ENCODE measurements at places on chromosomes 6 and 20. TPM values are rescaled to one million over a fixed set of nuclear protein-coding genes. Genes with fewer than 3 reads are reported as not detected.

Gene KCNS1
- 0.33 TPM for total RNA-seq

Gene PBOV1
- not detected for total RNA-seq

Gene RAB22A
- 7.5 TPM for total RNA-seq

Gene TINAG
- total RNA-seq: 0.51 TPM

Gene TCP11
- total RNA-seq: not detected

Gene ARFGEF2
- 31.5 TPM for total RNA-seq

Gene SRSF12
- total RNA-seq: 0.75 TPM

Gene HLA-DRA
- 93.5 TPM for total RNA-seq

Gene LATS1
- 13.7 TPM for total RNA-seq

Gene C20orf204
- 0.07 TPM for total RNA-seq

Gene NFATC2
- 12.5 TPM for total RNA-seq

DNA sequence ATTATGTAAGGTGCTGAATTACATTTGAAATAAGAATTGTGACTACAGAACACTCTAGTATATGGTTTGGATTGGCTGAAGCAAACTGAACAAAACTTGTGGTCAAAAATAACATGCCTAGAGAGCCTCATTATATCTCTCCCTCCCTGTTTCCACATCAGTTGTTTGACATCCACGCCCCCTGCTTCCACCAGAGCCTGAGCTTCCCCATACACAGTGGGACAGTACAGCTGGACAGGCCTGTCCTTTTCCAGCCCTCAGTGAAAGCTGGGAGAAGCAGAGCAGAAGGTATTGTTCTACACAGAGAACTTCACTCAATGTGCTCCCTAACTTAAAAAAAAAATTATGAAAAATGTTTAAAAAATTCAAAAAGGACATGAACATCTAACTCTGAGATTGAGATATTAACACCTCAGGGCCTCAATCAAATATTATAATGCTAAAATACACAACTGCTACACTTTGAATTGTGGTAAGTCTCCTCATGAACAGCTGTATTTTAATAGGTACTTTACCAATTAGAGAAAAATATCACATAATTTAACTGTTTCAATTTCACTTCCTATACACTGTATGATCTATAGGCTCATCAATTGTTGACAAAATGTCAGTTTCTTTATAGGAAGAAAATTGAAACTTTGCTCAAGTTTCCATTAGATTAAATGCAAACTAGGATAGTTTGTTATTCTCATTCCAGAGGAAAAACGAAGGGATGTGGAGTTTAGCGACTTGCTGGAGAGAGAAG is 44.9 kb upstream of the SCML4 start:
- no peak for DNase-seq

DNA sequence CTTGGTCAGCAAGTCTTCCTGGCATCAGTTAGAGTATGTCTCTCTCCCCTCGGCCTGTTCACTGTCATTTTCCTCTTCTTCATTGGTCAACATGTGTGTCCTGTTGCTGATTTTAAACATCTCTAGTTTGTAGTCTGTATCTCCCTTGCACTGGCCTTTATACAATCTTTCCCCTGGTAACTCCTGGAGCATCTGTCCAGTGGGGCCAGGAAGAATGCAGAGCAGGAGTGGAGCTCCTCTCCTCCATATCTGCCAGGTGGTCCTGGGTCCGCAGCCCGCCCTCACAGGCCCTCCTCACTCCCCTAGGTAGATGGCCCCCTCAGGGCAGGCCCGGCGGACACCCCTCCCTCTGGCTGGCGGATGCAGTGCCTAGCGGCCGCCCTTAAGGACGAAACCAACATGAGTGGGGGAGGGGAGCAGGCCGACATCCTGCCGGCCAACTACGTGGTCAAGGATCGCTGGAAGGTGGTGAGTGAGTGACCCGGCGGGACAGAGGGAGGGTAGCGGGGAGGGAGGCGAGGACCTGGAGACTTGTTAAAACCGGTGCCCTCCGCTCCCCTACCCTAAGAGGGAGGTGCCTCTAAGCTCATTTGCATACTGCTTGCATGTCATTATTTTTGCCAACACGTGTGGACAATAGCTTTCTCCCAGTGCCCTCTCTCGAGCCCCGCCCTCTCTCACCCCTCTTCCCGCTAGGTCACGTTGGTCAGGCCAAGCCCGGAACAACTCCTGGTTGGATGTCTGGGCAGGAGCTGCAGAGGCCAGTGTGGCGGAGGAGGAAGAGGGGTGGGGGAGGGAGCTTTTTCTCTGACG is 3.2 kb downstream of the TTBK1 start:
- no peak for DNase-seq

DNA sequence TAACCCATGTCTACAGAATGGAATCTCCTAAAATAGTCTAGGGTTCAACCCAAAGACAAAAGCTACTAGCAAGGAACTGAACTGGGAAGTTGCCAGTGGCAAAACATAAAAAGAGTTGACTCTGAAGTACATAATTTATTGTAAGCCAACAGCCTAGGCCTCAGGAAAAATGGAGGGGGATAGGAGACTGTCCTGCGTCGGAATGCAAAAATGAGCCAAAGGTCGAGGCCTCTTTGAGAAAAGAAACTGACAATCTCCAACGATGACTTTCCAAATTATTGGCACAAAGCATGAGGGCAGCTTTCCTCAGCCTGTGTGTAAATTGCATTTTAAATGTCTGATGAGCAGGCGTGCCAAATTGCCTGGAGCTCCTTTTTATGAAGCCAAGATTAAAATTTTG is 2.1 kb downstream of the COL12A1 start:
- DNase-seq: no peak

- DNase-seq: no peak
Observed at GRCh38 chr6:13764996-13765395, 49.4 kb downstream of the MCUR1 start.

DNA sequence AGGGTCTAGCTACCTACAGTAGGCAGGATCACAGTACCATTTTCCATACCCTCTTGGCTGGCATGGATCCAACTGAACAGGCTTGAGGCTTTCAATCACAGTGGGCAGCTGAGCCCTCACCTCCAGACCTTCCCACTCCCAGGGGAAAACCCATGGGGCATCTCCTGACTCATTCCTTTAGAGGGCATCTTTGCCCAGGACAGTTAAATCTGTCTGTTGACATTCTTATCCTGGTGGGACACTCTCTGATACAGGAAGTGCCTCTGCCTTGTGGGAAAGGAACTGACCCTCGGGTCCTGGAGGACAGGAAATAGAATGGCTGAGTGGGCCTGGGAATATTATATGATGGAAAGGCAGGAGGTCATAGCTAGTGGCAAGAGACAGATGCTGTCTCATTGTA is 10.2 kb upstream of the EPB41L1 start:
- no peak for DNase-seq

DNA sequence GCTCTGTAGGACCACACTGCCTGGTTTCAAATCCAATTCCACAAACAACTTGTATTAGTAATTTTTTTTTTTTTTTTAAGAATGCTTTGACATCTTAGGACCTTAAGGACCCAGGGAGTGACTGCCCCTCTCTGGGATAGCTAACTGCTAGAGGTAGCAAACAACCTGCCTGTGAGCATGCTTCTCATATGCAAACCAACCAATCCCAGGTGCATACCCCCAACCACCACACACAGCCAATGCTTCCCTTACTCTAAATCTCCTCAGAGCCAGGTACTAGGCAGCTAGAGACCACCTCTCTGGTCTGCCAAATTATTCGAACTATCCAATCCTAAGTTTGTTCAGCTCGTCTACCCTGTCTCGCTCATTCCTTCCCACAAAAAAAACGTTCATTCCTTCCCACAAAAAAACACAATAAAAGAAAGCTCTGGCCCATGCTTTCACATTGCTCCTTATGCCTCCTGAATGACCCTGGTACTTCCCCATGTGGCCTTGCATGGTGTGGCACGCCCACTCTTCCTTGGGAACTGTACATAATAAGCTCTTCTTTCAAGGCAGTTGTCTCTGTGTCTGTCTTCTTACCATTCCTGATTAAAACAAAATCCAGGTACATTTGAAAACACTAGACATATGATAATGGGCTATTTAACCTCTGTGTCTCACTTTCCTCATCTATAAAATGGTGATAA is 6.4 kb downstream of the SERAC1 start:
- DNase-seq: no peak

DNA sequence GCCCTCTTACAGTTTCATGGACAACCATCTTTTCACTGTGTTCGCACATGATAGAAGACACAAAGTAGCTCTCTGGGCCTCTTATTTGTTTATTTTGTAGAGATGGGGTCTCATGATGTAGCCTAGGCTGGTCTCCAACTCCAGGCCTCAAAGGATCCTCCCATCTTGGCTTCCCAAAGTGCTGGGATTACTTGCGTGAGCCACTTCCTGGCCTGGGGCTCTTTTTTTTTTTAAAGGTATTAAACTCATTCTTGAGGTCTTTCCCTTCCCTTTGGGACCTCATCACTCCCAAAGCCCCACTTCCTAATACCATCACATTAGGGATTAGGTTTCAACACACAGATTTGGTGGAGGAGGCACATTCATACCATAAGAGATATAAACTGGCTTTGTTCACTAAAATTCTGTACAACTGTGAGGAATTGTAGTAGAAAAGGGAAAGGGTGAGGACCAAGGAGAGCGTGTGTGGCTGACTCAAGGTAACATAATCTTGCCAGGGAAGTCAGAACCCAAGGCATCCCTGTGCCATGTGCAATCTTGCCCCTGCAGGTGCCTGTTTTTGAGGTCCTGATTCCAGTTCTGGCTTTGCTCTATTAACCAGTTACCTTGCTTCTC is 45.5 kb downstream of the EIF2S2 start:
- no peak for DNase-seq

DNA sequence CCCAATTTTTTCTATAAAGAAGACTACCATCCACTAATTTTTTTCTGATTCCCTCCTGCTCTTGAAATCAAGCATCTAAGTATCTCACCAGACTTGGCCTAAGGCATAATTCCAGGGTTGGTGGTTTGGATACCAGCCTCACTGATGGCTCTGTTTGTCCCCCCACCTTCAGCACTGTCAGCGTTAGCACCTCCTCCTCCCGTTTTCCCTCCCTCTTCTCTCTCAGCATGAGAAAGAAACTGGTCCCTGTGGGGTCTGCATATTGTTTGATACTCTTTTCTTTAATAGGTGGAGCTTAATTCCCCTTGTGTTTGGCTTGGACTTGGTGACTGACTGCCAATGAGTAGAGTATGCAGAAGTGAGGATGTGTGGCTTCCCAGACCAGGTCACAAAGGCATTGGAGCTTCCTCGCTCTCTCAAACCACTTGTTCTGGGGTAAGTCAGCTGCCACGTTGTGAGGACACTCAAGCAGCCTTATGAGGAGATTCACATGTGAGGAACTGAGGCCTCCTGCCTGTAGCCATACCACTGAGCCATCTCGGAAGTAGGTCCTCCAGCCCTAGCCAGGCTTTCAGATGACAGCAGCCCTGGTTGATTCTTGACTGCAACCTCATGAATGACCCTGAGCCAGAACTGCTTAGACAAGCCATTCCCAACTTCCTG is 65.2 kb downstream of the RIOK1 start:
- no peak for DNase-seq

GRCh38 chr20:16538779-16539178 is 34.5 kb downstream of the KIF16B start:
- no peak for DNase-seq

DNA sequence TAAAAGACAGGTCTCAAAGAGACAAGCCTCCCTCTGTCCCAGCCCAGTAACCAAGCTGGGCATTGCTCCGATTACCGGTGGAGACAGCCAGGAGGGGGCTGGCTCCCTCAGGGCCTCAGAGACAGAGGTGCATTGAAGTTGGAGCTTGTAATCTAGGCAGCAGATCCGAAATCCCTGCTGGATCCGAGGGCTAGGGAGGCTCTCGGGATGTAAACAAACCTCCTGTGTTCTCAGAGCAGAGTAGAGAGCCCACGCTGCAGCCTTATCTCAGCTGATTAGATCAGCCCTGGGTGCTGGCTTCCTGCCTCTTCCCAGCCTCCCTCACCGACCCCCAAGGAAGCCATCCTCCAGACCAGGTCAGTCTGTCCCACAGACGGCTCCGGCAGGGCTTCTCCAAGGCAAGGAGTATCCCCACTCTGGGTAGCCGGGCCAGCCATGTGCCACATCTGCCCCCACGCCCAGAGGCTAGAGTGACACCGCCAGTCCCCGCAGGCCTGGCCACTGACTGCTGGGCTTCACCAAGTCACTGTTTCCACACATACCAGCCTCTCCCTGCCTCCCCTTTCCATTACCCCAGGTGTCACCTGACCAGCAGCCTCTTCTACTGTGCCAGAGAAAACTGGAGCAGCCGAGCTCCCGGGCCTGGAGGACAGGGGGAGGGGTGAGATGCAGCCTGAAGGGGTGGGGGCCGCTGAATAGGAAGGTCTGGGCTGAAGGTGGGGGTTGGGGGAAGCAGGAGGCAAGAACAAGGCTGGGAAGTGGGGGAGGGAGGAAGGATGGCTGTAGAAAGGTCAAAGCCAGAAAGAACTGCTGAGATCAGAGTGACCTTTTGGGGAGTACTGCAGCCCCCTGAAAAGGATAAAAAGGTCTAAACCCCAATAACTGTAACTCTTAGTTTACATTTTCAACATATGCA is 6.0 kb downstream of the SDC4 start:
- DNase-seq: peak; percentile 84

DNA sequence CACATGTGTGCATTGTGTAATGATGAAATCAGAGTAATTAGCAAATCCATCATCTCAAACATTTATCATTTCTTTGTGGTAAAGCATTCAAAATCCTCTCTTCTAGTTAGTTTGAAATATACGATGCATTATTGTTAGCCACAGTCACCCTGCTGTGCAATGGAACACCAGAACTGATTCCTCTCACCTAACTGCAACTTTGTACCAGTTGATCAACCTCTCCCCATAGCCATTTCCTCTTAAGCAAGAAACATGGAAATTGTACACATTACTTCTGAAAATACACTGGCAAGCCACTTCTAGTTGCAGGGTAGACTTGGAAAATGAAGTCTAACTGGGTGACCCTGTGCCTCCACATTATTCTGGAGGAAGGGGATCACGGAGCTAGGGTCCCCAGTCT is 58.1 kb upstream of the ESR1 start:
- no peak for DNase-seq

- no peak for DNase-seq
Observed at GRCh38 chr20:48414786-48415185, 413.0 kb downstream of the PREX1 start.

DNA sequence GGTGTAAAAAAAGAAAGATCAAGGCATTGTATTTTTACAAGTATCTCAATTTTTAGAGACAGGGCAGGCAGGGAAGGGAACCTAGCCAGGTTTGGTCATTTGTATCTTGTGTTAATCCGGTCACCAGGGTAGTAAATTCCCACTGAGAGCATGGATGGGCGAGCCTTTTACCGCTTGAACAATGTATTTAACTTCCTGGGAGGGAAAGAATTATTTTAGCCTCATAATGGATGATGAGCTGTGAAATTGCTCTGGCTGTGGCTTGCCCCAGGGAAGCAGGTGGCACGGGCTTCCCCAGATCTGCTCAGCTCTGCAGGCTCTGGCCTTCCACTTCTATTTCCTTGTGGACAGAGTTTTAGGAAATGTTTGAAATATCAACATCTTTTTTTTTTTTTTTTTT is 72.9 kb downstream of the TOX2 start:
- DNase-seq: no peak

GRCh38 chr6:30171677-30172471 is 8.5 kb downstream of the TRIM15 start:
- DNase-seq: no peak

DNA sequence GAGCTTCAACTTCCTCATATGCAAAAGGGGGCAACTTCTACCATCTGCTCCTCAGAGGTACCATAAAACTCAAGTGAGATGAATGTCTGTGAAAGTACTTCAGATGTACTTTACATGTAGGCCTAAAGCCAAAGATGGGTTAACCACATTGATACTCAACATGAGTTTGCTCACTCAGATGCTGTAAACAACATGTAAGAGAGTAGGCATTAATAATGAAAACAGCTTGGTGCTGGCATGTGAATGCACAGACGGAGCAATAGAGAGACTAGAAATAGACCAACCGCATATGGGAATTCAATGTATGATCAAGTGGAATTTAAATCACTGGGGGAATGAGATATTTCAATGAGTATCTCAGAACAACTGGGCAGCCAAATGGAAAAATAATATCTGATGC is 143.8 kb upstream of the CDYL start:
- DNase-seq: no peak

Measured in right atrium auricular region (tissue), 2 donors.